ENCODE measurements at places on chromosomes 6 and 20. TPM values are rescaled to one million over a fixed set of nuclear protein-coding genes. Genes with fewer than 3 reads are reported as not detected.

The PRR18 gene
- 0.29 TPM for total RNA-seq

The FOXC1 gene
- 13.2 TPM for total RNA-seq

The TCP11 gene
- 0.32 TPM for total RNA-seq

The CBLN4 gene
- total RNA-seq, result not detected

GRCh38 chr20:35541118-35541782 is 628 bp upstream of the ERGIC3 start:
- H3K27ac ChIP-seq, result no peak overlapping the region
- no peak for DNase-seq
- H3K27me3 ChIP-seq, result no peaks in the 10 kb centered on the region
- no peaks in the 10 kb centered on the region for H3K4me1 ChIP-seq
- peak overlapping the region; percentile 92 for H3K4me3 ChIP-seq
